ENCODE measurements at places on chromosomes 12 and 14.

DNA sequence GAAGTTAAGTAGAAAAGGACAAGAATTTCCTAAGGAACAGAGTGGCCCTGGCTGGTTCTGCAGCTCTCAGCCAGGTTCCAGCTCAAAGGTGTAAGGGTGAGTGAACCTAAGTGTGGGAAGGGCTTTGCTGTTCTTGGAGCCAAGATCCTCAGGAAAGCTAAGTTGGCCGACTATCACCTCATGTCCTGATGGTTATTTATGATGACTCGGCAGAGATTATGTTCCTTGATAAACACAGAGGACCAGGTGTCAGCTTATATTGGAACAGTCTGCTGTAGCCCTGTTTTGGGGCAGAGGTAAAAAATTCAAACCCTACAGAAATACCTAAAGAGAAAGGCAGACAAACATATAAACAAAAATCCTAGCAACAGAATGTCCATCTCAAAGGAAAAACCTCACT is 128.5 kb downstream of the TBX3 start:
- DNase-seq, result no peak

DNA sequence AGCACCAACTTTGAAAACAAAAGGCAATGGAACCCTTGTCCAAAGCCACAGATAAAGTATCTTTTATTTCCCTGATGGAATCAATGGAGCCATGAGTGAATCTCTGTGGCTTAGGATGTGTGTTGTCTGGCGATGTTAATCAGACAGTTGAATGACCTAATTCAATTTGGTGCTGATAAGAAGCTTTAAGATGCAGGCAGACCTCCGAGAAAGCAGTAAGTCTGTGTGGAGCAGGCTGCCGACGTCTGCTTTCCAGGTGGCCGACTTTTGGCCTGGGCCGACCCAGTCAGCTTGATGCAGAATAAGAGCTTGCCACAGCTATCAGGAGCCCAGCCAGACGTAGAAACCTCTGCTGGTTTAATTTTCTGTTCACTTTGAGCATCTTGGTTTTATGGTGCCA is 21.1 kb upstream of the TMEM132C start:
- DNase-seq, result no peak

- no peak for DNase-seq
Observed at GRCh38 chr12:30002677-30003076, 218.9 kb upstream of the TMTC1 start.

DNA sequence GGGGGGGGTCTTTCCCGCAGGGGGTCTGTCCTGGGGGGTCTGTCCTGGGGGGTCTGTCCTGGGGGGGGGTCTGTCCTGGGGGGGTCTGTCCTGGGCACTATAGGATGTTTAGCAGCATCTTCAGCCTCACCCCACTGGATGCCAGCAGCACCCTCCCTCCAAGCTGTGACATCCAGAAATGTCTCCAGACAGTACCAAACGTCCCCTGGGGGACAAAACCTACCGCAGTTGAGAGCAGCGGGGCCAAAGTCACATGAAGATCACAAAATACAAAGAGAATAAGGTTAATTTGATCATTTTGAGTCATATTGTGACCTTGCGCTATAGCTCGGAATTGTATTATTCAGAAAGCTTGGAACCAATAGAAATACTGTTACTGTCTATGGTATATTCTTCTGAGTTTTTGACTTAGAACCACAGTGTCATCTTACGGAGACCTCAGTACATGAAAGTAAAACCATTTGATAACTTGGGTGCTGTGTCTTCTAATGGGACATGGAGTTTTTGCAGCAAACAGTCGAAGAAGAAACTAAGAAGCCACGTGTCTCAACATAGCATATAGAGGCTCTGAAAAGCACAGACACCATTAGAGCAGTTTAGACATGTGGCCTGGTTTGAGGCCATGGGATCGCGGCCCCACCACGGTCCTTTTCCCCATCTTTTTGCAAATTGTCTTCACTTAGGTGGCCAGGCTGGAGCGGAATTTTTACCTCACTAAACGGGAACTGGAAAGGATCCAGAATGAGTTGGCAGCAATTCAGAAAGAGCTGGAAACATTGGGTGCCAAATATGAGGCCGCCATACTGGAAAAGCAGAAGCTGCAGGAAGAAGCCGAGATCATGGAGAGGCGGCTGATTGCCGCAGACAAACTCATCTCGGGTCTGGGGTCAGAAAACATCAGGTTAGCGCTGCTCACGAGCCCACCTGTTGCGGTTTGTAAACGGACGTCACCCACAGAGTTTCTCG is 59.9 kb downstream of the CCDC92 start:
- peak; percentile 3 for DNase-seq

DNA sequence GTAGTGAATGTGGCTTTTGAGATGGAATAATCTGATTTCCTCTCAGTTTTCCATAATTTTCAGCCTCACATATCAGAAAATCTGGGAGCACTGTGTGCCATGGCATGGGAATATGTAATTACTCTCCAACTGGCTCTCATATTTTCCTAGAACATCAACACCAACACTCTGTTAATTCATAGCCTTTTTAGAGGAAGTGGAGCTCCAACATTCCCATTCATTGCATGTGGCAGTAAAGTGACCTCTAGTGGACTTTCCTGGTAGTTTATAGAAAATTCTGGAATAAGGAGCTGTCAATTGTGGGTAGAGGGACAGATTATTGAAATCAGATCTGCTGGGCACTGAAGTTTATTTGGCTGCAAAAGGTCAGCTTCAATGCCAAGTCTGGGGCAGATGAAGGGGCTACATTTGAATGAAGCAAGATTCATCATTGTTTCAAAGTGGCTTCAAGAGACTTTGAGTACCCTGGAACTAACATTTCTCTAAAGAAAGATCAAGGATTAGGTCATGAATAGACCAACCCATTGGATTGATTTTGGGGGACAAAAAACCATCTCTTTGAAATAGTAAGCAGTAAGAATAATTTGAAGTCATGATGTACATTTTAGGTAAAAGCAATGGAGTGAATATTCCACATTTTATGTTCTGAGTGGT is 23.6 kb upstream of the USP44 start:
- DNase-seq, result peak; percentile 57

- peak; percentile 24 for DNase-seq
Observed at GRCh38 chr12:92574051-92574783, 128.6 kb upstream of the PLEKHG7 start.

DNA sequence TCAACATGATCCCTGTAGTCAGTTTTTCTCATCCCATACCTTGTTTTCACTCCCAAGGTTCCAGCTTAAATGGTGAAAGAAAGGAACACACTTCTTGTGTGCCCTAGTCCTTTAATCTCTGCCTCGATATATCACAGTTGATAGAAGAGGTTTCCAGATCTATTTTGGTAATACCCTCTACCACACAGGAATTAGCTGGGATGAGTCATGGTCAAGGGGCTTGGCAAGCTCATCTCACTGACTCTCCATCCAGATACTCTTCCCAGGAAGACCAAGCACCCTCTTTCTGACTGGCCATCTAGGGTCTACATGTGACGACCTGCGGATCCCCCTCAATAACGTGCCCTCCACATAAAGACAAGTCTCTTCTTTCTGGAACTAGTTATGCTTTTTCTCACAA is 277.9 kb downstream of the ITPR2 start:
- DNase-seq, result peak; percentile 23

- no peak for DNase-seq
Observed at GRCh38 chr12:31853520-31853919, 105.7 kb upstream of the RESF1 start.

GRCh38 chr14:59333668-59334067 is 131.5 kb downstream of the GPR135 start:
- peak; percentile 89 for DNase-seq

DNA sequence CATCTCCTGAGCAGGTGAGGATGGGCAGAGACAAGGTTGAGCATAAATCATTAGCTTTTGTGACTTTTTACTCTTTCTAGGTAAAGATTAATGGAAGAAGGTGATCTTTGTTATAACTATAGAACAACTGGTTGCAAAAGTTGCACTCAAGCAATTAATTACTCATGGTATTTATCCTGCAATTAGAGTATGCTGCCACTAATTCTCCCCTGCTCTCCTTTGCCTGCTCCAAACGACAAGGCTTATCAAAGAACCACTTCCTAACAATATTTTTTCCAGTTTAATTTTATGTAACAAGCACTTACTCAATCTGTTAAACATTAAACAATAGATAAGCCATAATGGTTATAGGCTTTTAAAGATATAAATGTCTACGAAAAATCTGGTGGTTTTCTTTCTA is 189.9 kb upstream of the PELI2 start:
- DNase-seq, result no peak

DNA sequence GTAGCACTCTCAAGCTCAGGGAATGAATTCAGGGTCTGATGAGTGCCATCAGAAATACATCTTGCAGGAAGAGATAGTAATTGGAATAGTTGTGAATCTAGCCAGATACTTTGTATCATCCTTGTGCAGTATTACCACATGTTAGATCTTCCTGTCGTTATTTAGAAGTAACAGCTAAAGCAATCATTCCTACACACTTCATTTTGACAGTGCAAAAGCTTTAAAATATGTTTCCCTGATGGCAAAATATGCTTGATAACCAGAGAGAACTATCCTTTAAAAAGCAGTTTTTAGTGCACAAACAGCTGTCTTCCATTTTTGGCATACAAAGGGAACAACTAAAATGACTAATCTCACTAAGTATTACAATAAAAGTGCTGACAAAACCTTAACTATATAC is 149.5 kb upstream of the SLC38A2 start:
- peak; percentile 40 for DNase-seq

DNA sequence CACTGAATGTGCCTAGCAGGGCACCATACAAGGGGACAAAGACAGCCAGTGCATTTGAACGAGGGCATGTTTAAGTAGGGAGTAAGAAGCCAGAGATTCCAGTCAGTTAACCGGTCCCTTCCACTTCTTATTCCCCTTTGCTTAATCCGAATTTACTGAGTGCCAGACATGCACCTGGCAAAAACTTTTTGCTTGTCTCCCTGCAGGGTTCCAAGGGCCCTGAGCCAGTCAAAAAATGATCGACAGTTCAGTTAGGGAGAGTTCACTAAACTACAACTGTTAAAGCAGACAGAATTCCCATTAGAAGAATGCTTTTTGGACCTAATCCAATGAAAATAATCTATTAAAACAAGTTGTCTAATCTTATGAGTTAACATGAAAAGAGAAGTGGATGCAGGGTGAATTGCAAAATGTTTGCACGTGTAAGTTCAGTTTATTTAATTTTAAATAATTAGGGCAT is 193.8 kb downstream of the TMTC2 start:
- DNase-seq, result no peak

GRCh38 chr12:88495031-88495430 is 85.2 kb downstream of the KITLG start:
- no peak for DNase-seq

DNA sequence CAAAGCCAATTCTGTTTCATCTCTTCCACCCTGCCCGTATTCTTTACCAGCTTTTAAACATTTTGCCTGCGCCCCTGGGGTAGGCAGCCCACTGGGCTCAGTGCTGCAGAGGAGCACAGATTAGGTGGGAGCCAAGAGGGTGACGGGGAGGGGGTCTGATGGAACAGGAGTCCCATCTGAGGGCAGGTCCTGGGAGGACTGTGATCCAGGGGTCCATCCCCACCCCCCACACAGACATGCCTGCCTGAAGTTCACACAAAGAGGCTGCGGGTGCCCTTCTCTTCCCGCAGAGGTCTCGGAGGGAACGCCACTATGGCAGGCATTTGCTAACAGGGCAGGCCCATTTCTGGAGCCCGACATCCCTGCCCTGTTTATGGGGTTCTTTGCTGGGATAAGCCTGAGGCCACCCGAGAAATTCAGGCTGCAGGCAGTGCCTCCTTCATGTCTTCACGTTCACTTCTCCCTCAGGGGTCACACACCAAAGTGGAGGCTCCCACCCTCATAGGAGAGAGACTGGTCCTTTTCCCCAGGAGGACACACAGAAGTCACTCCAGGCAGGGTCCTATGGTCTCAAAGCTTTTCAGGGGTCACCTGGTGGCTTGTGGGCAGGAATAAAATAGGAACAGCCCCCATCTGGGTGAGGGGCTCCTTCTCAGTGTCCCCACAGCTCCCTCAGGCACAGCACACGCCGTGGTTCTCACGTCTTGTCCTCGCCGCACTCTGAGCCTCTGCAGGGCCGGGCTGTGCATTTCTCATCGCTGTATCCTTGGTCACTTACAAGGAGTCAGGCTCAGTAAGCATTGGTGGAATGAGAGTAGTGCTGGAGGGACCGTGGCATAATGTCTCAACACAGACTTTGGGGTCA is 12.9 kb downstream of the VASH1 start:
- DNase-seq, result no peak

DNA sequence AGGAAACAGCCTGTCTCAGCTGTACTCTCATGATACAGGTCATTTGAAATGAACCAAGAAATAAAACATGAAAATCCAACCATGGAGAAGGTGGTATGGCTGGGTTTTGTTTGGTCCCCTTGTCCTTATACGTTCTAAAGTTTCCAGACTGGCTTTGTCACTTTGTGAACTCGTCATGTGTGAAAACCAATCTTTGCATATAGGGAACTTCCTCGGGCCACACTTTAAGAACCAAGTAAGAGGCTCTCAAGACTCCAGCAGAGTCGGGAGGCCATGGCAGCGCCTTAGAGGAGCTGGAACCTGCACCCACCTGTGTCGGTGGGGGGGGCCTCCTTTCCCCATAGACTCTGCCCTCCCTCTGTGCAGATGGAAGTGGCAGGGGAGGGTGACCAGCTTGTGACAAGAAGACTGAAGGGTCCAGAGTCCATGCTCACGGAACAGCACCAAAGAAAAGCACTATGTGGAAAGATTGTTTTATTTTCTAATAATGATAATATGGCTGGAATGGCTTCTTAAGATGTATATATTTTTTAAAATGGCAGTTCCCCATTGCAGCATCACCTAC is 125.3 kb downstream of the ESRRB start:
- DNase-seq, result no peak

- peak; percentile 57 for DNase-seq
Observed at GRCh38 chr12:66074561-66074960, 56.0 kb downstream of the LLPH start.

DNA sequence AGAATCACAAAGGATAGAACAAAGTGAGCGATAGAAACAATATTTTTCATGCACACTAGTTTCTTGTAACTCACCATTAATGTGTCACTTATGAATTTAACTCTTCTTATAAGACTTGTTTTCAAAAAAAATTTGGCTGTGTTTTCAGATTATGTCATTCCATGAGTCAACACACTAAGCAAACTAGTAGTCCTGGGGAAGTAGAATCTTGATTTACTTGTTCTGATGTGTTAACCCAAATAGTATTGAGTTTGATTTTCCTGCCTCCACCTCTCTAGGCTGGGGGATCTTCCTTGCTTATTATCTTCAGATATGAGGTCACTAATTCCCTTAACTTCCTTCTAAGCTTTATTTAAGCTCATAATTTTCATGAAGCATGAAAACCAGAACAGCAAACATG is 151.0 kb upstream of the SEL1L start:
- DNase-seq, result no peak

DNA sequence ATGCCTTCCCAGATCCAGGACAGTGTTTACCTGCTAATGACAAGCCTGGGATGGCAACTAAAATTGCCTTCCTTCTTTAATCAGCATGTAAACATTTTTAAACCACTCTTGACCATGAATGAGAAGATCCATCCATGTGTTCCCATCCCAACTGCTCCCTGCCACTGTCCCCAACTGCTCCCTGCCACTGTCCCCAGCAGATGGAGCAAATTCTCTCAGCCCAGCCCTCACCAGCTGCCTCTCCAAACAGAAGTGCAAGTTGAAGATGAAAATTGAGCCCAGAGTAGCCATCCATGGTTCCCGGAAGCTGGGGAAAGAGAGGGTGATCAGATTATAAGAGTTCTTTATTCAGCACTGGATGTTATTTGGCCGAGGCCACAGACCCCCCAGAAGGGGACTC is 133.1 kb downstream of the SLC15A4 start:
- DNase-seq, result no peak

GRCh38 chr12:20472102-20472782 is 103.9 kb downstream of the PDE3A start:
- DNase-seq, result no peak
